ENCODE measurements at places on chromosomes 13 and 19.
A peak's percentile ranks its signal among the peaks of the same experiment; 100 is the strongest.

DNA sequence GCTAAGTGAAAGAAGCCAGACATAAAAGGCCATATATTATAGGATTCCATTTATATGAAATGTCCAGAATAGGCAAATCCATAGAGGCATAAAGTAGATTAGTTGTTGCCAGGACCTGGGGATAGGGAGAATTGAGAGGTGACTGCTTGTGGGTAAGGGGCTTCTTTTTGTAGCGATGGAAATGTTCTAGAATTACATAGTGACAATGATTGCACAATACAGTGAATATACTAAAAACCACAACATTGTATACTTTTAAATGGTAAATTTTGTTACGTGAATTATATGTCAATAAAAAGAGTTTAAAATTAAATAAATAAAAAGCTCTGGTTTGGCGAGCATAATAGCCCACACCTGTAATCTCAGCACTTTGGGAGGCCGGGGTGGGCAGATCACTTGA lies 486.8 kb downstream of the KLF12 start:
- no peak for DNase-seq

DNA sequence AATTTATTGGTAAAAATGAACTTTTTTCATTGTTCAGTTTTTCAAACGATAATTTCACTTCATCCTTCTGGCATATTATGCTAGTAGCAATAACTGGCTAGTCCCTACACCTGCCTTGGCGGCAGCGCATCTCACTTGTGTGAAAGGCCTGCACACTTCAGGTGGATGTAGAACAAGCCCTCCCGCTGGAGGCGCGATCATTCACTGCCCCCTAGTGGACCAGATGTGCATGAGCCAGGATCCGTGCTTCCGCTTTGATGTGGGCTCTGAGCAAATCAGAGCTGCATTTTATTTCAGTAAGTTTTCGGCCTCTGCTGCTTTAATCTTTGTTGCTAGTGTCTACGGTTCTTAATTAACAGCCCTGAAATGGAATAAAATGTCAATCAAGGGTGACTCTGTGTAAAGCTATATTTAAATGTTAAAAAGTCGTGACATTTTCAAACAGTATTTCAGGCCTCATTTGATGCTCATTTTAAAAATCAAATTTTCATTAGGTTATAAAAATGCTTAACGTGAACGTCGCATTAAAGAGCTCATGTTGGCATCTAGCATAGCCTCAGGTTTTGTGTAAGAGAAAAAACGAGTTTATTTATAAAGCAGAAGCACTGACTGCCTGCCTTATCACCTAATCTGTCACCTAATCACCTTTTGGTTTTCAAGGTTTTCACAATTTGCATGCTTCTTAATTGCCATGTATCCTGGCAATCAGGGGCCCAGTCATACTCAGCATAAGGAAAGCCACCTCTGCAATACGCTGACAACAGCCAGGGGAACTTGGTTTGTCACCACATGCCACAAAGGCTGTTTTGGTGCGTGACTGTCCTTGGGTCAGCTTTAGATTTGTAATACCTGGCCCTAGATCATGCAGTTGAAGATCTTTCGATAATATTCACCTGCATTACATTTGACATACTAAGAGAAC lies 112.2 kb downstream of the TEX26 start:
- peak; percentile 85 for DNase-seq

- DNase-seq, result no peak
Measured at GRCh38 chr13:40676007-40676406, 9.6 kb upstream of the FOXO1 start.

GRCh38 chr19:44356383-44357111 lies at the start of gene ZNF112:
Gene ZNF112 (minus strand): TSS chr19:44356680. CDS start chr19:44340539, 16,141 bp downstream.
- DNase-seq, result peak; percentile 88

DNA sequence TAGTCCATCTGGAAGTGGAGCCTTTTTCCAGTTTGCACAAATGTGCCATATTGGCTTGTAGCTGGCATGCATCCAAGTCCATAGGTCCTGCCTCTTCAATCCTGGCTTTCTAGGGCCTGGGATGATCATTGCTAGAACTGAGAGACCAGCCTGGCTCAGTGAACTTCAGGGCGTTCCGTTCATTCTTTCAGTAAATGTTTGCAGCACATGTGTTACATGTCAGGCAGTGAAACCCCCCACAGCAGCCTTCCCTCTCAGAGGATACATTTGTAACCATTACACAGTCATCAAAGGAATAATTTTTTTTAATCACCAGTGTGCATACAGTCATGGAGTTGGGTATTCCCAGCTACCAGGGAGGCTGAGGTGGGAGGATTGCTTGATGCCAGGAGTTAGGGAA lies 9.7 kb downstream of the FUT2 start:
- no peak for DNase-seq

GRCh38 chr19:30719189-30719998 lies 347.2 kb downstream of the ZNF536 start:
- DNase-seq, result peak; percentile 86

DNA sequence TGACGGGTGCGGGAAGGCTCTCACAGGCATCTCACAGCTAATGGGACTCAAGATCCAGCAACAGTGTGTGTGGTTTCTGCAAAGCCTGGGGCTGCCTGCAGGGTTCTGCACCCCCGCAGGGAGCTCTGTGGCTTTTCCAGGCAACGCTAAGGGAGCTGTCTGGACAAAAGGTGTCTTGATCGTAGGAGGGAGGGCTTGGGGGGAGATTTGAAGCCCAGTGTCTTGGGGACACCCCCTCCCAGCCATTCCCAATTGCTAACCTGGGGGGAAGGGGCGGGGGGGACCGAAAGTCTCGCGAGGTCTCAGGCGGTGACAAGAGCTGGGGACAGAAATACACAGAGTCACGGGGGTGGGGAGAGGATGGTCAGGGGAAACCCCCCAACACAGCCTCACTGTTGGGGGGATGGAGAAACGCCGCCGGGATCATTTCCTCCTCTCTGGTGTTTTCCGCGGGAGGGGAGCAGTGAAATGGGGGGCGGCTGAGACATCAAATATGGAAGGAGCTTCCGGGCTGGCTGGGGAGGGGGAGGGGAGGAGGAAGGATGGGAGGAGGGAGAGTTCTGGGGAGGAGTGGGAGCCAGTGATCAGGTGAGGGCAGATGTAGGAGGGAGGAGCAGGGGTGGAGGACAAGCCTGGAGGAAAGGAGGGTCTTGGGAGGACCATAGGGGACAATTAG lies 13.3 kb downstream of the KCNC3 start:
- no peak for DNase-seq

DNA sequence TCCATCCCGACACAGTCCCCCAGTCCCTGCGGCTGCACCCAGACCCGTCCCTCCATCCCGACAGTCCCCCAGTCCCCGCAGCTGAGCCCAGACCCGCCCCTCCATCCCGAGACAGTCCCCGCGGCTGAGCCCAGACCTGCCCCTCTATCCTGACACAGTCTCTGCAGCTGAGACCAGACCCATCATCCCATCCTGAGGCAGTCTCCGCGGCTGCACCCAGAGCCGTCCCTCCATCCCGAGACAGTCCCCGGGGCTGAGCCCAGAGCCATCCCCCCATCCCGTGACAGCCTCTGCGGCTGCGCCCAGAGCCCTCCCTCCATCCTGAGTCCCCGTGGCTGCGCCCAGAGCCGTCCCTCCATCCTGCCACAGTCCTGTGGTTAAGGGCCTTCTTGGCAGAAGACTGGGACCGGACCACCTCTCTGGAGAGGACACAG lies 28.8 kb upstream of the TMEM255B start:
- peak; percentile 35 for DNase-seq

- DNase-seq, result no peak
Measured at GRCh38 chr13:95317039-95317989, 16.1 kb upstream of the ABCC4 start.

GRCh38 chr13:105139380-105140285 lies 1395.8 kb downstream of the EFNB2 start:
- peak; percentile 66 for DNase-seq

- DNase-seq, result no peak
Measured at GRCh38 chr13:99959540-99960230, 11.9 kb downstream of the ZIC5 start.

DNA sequence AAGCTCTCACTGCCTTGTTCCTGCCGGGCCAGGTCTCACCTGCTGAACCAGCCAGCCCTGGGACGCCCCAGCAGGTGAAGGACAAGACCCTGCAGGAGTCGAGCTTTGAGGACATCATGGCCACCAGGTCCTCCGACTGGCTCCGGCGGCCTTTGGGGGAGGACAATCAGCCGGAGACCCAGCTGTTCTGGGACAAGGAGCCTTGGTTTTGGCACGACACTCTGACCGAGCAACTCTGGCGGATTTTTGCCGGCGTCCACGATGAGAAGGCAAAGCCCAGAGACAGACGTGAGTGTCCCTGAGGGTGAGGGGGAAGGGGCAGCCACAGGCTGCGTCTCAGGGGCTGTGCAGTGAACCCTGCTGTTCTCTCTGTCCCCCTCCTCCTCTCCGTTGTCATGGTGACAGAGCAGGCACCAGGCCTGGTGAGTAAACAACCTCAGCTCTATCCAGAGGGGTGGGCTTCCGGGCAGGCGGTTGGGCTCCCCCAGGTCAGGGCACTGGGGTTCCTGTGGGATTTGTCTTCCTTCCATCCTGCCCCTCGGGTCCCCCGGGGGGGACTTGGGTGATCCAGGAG lies 9.7 kb downstream of the TLE6 start:
- DNase-seq, result no peak

DNA sequence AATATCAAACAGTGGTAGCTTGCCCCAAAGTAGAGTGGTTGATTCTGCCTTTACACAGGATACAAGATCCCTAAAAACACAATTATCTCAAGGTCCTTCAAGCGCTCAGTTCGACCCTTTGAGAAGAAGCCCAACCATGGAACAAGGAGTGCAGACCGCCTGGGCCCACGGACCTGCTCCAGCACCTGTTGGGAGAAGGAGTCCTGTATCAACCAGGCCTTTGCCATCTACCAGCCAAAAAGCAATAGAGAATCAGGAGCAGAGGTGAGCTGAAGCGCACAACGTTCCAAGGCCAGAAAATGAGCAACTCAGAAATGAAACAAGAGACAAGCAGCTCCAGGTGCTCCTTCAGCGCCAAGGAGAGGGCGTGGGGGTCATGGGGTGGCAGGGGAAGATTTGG lies 6.3 kb upstream of the LILRB3 start:
- DNase-seq, result no peak

- no peak for DNase-seq
Measured at GRCh38 chr13:45859705-45860104, 8.2 kb upstream of the SIAH3 start.

GRCh38 chr19:6056801-6057650 lies 53.3 kb downstream of the RFX2 start:
- peak; percentile 84 for DNase-seq

DNA sequence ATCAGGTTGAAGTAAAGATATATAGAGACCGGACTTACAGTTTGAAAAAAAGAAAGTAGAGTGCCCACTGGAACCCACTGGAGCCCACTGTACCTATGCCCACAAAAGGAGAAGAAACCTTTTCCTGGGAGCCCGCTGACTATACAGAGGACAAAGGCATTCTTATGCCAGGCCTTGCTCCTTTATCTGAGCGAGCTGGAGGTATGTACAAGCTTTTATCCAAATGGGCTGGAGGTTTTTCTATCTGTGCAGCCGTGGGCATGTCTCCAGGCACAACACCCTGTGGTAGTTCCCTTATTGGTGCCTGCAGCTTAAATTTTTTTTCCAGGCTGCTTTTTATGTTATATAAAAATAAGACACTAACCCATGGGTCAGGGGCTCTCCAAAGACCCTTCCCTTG lies 8.4 kb downstream of the ZNF234 start:
- DNase-seq, result no peak

DNA sequence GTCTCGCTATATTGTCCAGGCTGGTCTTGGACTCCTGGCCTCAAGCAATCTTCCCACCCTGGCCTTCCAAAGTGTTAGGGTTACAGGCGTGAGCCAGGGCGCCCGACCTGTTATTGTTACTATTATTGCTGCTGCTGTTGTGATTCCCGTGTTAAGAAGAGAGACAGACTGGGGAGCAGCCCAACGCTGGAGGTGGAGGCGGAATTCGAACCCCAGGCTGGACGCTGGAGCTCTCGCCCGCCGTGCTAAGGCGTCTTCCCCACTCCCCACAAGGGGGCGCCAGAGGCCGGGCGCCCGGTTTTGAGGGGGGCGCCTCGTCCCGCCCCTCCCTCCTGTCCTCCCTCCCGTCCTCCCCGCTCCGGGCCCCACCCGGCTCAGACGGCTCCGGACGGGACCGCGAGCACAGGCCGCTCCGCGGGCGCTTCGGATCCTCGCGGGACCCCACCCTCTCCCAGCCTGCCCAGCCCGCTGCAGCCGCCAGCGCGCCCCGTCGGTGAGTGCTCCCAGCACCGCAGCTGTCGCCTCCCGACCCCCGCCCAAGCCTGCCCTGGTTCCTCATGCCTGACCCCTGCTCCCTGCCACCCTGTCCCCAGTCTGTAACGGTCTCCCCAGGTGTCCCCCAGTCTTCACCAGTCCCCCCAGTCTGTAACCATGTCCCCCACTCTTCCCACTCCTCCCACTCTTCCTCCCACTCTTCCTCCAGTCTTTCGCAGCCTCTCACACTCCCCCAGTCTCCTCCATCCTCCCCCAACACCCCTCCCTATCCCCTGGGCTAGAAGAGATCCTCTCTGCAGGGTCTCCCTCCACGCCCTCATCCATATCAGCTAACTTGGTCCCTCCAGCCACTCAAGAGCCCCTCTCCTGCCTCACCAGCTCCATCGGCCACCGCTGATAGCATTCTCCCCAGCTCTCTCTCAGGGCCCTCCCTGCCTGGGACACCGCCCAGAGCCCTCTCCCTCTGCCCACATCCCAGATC lies at the start of gene EHD2:
EHD2 (plus strand) TSS at position 377 of the 976 bp plus-strand sequence. CDS start 3,191 bp downstream, outside the sequence.
- peak; percentile 84 for DNase-seq
